ENCODE measurements at places on chromosomes 2 and 18.

- no peak for DNase-seq
Measured at GRCh38 chr18:49966090-49966489, 152.8 kb upstream of the ACAA2 start.

DNA sequence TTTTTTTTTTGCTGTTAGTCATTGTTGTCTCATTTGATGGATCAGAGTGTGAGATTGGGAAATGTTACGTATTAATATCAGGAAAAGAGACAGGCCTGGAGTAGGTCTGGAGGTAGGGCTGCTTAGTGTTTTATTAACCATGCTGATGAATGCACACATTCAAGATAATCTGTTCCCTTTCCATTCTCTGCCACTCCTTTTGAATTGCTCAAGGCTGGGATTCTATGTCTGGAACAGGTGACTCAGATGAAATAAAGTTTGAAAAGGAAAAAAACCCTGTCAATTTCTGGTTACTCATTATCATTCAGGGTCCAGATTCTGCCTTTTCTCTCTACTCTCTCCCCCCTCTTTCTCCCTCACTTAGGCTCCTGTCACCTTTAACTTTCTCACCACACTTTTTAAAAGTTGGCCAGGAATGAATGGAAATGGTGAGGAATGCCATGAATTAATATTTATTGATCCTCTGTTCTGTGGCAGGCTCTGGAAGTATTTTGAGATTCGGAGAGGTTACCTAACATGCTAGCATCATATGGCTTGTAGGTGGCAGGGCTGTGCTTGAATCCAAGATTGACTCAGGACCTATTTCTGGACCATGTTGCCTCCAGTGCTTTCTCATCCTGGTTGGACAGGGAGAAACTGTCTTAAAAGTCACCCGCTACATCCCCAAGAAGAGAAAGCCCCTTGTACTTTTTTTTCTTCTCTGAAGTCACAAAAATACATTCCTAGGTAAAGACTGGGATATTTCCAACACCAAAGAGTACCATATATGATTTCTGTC lies 40.2 kb downstream of the MAP4K4 start:
- DNase-seq: no peak

- DNase-seq: no peak
Measured at GRCh38 chr2:157164370-157164769, 93.1 kb upstream of the GALNT5 start.

- no peak for DNase-seq
Measured at GRCh38 chr2:68124321-68124720, 33.4 kb upstream of the PNO1 start.

- DNase-seq: no peak
Measured at GRCh38 chr2:46751897-46752296, 163.7 kb downstream of the MCFD2 start.

GRCh38 chr2:71724793-71725192 lies 271.4 kb downstream of the DYSF start:
- no peak for DNase-seq

DNA sequence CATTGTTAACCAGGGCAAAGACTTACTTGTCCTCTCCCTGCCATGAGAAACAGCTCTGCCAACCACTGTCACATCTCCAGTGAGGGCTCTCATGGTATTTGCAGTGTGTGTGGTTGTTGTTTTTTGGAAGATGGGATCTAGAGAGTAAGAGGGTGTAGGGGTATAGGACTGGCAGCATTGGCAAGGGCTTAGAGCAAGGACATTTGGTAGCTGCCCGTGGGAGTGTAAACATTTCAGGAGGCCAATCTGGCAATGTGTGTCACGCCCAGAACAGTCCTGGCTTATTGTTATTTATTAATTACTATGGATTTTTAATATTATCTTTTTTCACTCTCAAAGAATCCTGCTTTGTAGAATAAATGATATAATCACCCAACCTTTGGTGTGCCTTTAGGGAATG lies 90.5 kb downstream of the TMEM17 start:
- no peak for DNase-seq

GRCh38 chr2:25375371-25375988 lies 33.8 kb upstream of the DNMT3A start:
- no peak for DNase-seq

DNA sequence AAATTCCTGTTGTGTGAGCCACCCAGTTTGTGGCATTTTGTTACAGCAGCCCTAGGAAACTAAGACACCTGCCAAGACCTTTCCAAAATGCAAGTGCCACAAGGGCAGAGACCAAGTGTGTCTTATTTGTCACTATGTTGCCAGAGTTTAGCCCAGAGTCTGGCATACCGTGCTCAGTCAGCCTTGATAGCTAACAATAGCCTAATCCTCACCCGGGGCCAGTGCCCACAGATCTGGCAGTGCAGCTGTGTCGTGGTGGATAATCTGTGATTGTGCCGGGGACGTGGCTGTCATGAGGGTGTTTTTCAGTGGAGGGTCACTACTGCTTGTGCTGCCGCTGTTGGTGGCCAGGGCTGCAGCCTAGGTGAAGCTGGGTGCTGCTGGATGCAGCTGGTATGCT lies 53.5 kb downstream of the MEP1B start:
- DNase-seq: no peak

GRCh38 chr2:238591732-238592131 lies 165.0 kb downstream of the ASB1 start:
- DNase-seq: no peak

DNA sequence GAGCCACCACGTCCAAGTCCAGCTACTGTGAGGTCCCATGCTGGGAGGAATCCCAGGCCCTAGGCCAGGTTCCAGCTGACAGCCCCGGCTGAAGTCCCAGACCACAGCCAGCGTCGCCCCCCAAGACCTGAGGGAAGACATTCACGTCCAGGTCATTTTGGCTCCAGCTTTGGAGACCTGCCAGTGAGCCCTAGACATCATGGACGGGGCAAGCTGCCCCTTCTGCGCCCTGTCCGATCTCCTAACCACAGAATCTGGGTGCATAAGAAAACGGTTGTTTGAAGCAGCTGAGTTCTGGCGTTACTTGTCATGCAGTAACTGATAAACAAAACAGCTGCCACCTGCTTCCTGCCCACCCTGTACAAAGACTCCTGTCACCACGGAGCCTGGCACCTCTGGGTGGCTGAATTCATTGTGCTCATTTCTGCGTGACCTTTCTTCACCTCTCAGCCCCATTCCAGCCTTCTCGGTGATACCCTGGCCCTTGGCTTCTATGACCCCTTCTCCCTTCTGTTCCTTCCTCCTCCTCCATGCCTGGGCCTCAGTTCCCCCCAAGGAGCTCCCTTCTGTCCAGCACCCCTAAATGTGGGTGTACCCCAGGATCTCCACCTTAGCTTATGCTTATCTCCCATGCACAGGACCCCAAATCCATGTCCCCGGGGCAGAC lies 72.6 kb upstream of the SMAD7 start:
- DNase-seq: no peak

GRCh38 chr2:96804986-96805385 lies 11.1 kb upstream of the CNNM3 start:
- DNase-seq: no peak

DNA sequence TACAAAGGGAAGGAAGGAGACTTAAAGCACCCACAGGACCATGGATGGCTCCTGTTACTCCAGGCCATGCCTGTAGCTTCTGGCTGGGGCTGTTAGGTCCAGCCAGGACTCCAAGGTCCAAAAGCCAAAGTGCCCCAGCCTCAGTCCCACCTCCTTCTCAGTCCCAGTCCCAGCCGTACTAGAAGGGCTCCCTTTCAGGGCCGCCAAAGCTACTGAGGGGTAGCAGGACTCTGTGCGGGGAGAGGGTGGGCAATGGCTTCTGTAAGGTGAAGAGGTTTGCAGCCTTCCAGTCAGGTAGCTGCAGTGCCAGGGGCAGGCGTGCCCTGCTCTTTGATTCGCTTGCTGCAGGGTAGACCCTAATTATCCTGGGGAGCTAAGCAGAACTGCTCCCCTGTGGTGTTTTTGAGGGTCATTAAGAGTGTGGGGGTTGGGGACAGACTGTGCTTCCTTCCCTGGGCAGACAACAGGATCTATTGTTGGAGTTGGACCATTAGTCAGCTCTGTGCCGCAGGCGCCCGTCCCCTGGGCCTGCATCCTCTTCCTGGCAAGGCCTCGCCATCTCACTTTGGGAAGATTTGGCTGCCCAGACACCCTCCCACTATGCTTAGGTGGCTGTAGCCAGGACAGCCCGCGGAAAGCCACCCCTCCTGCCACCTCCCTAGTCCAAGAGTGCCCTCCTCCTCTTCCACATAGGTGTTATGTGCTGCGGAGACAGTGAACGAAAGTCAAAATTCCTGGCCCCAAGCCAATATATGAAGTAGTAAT lies 118.8 kb downstream of the ZBTB7C start:
- no peak for DNase-seq

DNA sequence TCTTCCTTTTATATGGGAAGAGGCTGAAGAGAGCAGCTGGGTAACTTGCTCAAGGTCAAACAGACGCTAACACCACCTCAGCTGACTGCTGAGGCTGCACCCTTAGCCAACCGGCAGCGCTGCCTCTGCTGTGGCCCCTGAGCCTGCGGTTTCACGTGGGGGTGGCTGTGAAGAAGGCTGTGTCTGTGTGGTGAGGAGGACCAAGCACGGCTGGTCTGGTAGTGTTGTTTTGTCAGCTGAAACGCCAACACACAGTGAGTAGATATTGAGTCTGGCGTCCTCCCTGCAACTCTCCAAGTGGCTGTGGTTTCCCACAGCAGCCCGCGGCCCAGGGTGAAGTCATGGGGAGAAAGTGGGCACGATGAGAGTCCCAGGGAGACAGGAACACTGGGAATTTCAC lies 69.6 kb downstream of the THNSL2 start:
- no peak for DNase-seq

- DNase-seq: no peak
Measured at GRCh38 chr2:235660484-235661082, 166.7 kb downstream of the AGAP1 start.

- no peak for DNase-seq
Measured at GRCh38 chr2:27306573-27307286, 1.5 kb downstream of the UCN start.

GRCh38 chr2:205462681-205463345 lies 219.5 kb upstream of the NRP2 start:
- no peak for DNase-seq

Data from fibroblast of the conjunctiva (primary cell).